ENCODE measurements at places on chromosomes 5 and 9.

GRCh38 chr9:16825971-16826625 lies 44.4 kb downstream of the BNC2 start:
- DNase-seq = no peak

GRCh38 chr5:52985306-52985705 lies 3.8 kb upstream of the ITGA2 start:
- DNase-seq = no peak

GRCh38 chr5:30147976-30148375 lies 1045.5 kb upstream of the CDH6 start:
- no peak for DNase-seq

- no peak for DNase-seq
Measured at GRCh38 chr5:142540922-142541422, 144.9 kb downstream of the FGF1 start.

DNA sequence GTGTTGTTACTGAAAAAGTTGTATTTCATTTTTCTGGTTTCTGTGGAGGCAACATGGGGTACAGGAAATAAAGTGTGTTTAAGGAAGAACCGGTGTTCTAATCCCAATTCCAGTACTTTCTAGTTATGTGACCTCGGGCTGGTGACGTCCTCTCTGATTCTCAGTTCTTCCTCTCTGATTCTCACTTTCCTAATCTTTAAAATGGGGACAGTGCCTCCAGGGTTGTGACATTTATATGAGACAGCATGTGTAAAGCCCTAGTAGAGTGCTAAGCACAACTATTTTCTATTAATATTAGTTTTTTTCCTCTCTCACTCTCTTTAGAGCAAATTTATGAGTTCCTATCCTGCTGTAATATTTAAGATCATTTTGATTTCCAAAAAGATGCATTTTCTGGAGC lies 50.9 kb upstream of the PTPDC1 start:
- DNase-seq = no peak

GRCh38 chr9:83754383-83754977 lies 46.7 kb upstream of the UBQLN1 start:
- peak; percentile 12 for DNase-seq

DNA sequence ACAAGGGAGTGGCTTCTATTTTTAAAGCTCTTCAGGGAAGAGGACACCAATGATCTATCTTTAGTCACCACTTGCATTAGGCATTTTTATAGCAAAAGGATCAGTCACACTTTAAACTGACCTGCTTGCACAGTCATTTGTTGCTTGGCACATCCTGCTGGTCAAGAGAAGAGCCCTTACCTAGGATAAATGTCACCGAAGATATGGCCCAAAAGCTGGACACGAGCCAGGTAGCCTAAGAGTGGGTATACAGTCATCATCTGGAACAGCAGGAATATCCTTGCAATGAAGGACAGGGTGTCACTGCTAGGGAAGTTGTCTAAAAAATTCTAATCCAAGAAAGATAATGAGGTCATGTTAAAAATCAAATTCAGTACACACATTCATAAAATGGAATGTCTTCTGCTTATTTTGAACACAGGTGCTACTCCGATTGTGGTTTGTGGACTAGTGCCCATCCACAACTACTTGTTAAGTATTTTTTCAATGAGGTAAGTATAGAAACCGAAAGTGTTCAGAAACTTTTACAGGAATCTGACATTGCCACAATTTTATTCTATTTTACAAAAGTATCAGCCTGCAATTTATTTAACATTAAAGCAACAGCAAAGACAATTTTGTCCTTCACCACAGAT lies 78.4 kb downstream of the SLC38A9 start:
- no peak for DNase-seq

GRCh38 chr5:52693280-52693679 lies 94.4 kb upstream of the ITGA1 start:
- DNase-seq = no peak

GRCh38 chr9:88660611-88661010 lies 125.6 kb downstream of the NXNL2 start:
- DNase-seq = no peak

DNA sequence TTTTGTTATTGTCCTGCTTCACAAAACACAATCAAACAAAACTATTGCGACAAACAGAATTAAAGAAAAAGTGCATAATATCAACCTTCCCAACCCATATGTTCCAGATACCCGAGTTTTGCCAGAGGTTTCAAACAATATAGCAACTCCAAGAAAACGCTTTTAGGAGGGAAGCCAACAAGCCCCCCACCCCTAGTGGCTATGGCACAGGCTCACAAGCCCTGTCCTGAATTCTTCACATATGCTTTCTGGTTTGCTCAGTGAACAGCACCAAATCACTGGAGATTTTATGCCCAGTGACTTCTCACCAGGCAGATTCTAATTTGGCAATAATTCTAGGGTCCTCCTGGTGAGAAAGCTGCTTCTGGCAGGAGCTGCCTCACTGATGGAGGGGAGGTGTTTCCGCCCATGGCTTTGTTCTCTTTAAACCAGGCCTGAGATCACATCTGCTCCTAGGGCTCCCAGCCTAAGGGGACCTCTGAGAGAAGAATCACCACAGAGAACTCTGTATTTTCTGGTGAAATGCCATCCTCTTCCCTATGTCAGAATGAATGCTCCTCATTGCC lies 1982.4 kb downstream of the EFNA5 start:
- DNase-seq = no peak

DNA sequence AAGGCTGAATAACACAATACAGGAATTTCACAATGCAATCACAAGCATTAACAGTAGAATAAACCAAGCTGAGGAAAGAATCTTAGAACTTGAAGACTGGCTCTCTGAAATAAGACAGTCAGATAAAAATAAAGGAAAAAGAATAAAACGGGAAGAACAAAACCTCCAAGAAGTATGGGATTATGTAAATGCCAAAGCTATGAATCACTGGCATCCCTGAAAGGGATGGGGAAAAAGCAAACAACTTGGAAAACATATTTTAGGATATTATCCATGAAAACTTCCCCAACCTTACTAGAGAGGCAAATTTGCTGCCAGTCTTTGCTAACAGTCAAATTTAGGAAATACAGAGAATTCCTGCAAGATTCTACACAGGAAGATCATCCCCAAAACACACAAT lies 157.9 kb downstream of the ALDH1A1 start:
- no peak for DNase-seq

DNA sequence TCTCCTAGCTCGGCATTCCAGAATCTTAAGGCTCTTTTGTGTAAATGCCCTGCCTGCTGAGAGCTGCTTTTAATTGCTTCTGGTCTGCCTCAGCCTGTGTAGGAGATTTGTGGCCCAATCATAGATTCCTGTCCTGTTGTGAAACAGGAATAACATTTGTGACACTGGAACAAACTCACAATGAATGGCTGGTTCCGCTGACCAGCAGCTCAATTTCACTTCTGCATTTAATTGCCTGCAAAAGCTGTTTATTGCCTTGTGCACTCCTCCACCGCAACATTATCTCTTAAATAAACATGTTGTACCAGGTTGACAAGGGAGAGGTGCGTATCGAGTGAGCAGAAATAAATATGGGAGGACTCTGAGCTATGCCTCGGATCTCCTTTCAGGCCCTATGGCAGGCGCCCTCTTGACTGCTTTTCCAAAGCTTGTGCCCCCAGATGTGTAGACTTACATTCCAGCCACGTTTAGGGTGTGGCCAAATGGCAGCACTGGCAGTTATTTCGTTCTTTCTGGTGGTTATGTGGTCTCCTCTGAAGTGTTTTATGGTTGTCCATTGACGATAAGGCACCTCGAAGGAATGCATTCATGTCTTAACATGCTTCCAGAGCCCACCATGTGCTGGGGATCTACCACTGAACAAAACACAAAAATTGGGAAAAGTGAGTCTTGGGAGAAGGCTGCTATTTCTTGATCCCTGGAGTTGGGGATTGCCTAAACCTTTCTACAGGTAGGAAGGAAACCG lies 58.1 kb downstream of the DMRT1 start:
- DNase-seq = peak; percentile 4

DNA sequence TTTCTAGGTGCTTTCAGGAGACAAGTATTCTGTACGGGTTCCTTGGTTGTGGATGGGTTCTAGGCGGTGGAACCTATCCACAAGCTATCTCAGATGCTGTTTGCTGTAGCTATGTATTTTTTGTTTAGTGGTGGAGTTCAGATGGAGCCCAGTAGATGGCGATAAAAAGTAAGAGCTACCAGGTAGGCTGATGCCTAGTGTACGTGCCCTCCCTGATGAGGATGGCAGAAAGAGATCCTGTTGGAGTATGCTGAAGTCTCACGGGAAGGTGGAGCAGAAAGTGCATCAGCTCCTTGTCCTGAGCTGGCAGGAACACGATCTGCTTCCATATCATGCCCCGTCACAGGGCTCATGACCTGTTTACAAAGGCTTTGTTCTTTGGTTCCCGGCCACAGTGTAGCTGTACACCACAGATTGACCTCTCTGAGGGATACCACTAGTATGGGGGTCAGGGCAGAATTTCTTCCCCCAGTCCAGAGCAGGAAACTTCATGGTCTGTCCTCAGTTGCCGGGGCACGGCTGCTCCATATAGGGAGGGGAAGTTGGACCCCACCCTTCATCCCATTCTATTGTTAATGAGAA lies 12.6 kb upstream of the UGT3A2 start:
- DNase-seq = peak; percentile 25

- no peak for DNase-seq
Measured at GRCh38 chr5:56102889-56103288, 108.1 kb upstream of the IL6ST start.

DNA sequence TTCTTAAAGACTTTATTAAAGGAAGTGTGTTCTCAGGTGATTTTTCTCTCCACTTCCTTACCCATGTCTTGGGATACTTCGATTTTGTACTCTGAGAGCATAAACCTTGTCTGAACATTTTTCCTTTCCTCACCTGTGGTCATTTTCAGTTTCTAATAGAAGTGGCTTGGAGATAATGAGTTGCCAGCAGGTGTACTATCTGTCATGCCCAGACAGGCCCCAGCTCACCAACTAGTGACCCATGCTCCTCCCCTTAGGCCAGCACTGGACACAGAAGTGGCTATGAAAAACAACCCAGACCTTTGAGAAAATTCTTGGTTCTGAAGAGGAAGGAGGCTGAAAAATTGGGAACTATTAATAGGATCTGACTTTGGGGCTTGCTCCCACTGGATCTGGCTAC lies 49.2 kb upstream of the SMIM32 start:
- DNase-seq = no peak

DNA sequence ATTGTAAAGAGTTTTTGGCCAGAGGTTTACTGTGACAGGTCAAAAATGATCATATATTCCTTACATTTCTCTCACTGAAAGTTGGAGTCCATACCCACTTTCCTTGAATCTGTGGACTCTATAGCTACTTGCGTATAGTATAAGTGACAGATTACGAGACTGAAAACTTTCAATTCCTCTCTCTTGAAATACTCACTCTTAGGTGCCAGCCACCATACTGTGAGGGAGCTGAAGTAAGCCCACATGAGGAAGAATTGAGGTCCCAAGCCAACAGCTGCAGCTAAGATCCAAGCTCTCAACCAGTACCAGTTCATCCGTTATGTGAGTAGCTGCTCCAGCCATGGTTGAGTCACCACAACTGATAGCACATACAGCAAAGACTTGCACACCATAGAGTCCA lies 128.1 kb upstream of the FAM174A start:
- DNase-seq = no peak

DNA sequence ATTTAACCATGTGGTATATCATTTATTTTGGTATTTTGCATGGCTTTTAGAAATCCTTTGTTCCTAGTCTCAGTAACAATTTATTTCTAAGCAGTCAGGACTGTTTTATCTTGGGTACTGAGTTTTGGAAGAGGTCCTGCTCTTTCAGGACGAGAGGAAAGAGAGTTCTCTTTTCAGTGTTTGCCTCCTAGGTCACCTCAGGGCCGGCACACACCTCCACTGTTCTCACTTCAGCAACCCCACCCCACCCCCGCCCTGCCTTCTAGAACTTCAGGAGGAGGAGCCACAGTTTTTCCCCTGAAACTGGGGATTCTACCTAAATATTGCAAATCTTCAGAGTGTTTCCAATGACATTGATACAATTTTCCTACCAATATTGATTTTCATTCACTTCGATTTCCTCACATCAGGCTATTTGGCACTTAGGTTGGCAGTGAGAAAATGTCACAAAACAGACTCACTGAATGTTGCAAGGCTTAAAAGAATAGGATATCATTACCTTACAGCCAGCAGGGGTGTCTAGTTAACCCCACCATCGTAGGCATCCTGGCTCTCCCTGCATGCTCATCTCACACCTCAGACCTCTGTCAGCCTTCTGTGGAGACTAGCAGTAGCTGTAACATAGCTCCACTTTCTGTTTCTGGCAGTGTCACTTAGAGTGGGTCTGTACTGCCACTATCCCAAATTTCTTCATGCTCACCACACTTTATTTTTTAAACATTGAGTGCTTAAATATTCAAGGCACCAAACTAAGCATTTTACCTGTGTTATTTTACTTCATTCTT lies 5.4 kb downstream of the IGIP start:
- no peak for DNase-seq

- DNase-seq = no peak
Measured at GRCh38 chr5:135149956-135150723, 116.1 kb upstream of the PITX1 start.

- no peak for DNase-seq
Measured at GRCh38 chr5:62718324-62718723, 139.7 kb downstream of the LRRC70 start.

DNA sequence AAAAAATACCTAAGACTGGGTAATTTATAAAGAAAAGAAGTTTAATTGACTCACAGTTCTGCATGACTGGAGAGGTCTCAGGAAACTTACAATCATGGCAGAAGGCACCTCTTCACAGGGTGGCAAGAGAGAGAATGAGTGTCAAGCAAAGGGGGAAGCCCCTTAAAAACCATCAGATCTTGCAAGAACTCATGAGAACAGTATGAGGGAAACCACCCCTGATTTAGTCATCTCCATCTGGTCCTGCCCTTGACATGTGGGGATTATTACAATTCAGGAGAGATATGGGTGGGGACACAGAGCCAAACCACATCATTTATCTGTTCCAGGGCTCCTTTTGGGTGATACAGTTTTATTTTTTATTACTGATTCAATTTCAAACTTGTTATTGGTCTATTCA lies 23.2 kb upstream of the ADAMTS16 start:
- DNase-seq = no peak

GRCh38 chr9:90423661-90424193 lies 218.9 kb downstream of the DIRAS2 start:
- no peak for DNase-seq

DNA sequence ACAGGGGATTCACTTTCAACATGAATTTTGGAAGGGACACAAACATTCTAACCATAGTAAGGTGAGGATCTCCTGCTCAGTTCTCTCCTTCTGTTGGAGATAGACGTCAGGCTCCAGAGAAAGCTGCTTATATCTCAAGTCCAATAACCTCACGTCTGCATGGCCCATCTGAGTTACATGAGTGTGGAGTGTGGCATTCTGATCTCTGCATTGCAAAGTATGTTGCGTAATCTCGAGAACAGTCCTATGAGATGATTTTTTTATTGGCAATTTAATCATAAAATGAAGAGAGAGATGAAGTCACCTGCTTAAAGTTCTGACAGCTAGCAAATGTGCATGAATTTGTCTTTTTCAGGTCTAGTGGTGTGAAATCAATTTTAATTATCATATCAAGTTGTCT lies 118.8 kb downstream of the SLC12A2 start:
- no peak for DNase-seq

DNA sequence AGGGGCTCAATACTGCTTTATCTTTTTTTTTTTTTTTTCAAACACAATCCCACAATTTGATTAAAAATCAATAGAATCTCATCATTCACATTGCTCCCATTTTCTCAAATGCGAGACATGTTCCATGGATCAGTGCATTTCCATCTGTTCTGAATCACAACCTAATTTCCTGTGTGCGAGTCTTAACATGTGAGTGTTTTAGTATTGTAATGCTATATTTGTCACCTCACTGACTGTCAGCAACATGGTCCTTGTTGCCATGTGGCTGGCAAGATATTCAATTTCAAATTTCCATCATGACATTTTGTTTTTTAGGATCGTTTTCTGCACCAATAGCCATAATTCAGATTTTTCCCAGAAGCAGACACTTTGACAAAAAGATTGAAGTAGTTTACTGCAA lies 233.2 kb upstream of the PRDM9 start:
- DNase-seq = no peak

All from GM12864 (cell line).